ENCODE measurements at places on chromosomes 2 and 18.

- no peak for DNase-seq
These were observed 179.8 kb upstream of the REG3G start for GRCh38 chr2:78845664-78846185.

- no peak for DNase-seq
These were observed 493.7 kb upstream of the TNP1 start for GRCh38 chr2:217353591-217353990.

- DNase-seq: no peak
These were observed 152.9 kb downstream of the SPP2 start for GRCh38 chr2:234203135-234203984.

DNA sequence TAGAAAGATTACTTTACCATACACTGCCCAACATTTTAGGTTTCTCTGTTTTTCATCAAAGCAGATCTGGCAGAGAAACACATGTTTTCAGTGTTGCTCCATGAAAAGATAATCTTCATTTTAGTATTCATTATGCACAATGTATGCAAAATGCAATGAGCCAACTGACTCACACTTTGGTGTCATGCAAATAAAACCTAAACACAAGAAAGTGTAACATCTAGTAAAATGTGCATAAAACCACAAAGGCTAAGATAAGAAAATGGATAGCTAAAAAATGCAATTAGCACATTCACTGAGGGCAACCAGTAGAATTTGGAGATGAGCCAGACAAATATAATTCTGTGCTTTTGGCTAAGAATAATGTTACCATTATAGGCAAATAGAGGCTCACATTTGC lies 203.5 kb upstream of the UBE2E3 start:
- no peak for DNase-seq

DNA sequence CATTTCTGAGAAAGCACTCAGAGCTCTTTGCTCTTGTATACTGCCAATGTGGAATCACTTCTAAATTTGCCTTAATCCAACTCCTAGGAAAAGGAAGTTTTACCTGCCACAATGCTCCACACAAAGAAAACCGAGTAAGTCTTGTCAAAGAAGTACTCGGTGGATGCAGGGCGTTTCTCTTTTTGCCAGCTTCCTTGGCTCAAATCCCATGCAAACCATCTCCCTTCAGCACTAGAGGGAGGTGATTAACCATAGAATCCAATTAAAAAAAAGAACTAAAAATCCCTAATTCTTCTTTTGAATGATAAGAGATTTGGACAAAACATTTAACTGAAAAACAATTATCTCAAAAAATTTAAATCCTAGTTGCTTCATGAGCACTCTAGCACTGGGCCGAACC lies 129.0 kb downstream of the RPRM start:
- DNase-seq: no peak

- peak; percentile 75 for DNase-seq
These were observed at the start of gene PROM2 for GRCh38 chr2:95274291-95275150. PROM2 (plus strand) TSS chr2:95274449; CDS start chr2:95274586, 137 bp downstream.

GRCh38 chr2:37230581-37230980 lies 815 bp downstream of the CEBPZ start:
- peak; percentile 2 for DNase-seq

DNA sequence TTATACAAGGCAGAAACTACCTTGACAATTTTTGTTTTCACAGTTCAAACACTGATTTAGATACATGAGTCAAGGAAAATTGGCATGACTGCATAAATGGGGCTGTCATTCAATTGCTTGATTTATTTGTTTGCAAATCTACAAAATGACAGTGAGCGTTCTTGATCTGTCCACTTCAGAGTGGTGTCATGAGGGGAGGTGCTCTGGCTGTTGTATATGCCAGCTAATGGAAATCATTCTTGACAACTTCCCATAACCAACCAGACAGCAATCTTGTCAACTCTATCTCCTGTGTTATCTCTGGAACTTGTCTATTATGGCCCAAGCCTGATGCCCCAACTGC lies 120.6 kb upstream of the UGP2 start:
- DNase-seq: no peak

DNA sequence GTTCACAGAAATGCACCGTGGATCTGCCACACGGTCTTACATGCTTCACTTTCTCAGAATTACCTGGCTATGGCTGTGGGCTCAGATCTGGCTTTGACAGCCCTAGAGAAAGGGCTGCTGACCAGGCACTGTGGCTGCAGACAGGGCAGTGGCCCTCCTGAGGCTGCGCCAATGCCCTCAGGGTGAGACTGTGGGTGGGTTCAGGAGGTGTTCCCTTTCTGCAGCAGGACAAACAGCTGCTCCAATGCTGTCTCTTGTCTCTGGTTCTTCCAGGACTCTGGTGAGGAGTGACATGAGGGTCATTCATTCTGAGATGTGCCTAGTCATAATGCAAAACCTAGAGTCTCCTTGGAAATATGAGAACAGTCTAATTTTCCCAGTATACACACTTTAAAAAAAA lies 90.5 kb upstream of the SMIM21 start:
- no peak for DNase-seq

- no peak for DNase-seq
These were observed 14.0 kb downstream of the STK25 start for GRCh38 chr2:241494311-241494908.

DNA sequence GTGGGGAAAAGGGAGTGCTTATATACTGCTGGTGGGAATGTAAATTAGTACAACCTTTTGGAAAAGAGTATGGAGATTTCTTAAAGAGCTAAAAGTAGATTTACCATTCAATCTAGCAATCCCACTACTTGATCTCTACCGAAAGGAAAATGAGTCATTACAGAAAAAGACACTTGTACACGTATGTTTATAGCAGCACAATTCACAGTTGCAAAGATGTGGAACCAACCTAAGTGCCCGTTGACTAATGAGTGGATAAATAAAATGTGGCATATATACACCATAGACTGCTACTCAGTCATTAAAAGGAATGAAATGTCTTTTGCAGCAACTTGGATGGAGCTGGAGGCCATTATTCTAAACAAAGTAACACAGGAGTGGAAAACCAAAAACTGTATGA lies 29.5 kb downstream of the FLACC1 start:
- DNase-seq: no peak

DNA sequence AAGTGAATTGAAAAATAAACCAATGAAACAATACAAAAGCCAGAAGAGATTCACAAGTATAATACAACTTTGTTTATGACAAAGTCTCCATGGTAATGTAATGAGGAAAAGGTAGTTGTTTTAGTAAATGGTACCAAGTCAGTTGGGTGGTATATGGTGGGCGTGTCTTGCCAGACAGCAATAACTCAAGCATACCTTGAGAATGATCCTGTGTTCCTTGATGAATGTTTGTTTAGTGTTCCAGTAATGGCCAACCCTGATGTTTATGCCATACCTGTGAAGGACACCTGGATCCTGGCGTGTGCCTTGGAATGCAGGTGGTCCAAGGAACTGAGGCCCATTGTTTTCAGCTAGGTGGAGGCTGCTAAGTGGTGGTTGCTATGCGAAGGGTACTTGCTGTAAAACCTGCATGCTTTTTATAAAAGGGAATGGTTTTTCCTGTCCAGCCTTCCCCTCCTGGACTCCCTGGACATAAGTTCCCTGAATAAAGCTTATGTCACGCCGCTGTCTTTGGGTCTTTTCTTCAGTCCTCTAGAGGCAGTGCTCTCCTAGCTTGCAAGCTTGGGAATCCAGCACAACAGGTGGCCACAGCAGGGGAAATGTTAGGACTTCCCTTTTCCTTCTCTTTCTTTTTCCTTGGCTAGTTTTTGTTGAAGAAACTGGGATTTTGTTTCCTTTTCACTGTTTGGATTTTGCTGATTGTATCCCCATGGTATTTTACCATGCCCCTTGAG lies 54.7 kb downstream of the MTA3 start:
- no peak for DNase-seq

- DNase-seq: no peak
These were observed 9.9 kb downstream of the NFE2L2 start for GRCh38 chr2:177254433-177255226.

DNA sequence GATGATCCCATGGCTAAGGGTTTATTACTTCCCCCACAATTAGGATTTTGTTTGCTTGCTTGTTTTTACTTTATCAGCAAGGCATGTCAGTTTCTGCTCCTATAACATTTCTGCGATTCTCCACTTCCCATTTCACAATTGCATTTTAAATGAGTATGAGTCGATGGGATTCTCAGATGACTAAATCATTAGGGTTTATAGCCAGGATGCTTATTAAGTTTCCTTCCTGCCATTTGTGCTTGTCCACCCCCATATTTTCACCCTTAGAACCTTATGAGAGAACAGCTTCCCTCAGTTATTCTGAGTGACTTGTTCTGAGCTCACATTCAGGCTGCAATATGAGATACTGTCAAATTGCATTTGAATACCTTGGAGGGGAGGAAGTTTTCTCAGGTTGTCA lies 37.9 kb upstream of the C1GALT1C1L start:
- DNase-seq: no peak

- DNase-seq: no peak
These were observed 21.4 kb upstream of the PLEKHM3 start for GRCh38 chr2:208046686-208047085.

- DNase-seq: no peak
These were observed 97.4 kb upstream of the STK17B start for GRCh38 chr2:196268538-196269338.

GRCh38 chr2:161418715-161419637 lies 2.9 kb downstream of the TBR1 start:
- no peak for DNase-seq

DNA sequence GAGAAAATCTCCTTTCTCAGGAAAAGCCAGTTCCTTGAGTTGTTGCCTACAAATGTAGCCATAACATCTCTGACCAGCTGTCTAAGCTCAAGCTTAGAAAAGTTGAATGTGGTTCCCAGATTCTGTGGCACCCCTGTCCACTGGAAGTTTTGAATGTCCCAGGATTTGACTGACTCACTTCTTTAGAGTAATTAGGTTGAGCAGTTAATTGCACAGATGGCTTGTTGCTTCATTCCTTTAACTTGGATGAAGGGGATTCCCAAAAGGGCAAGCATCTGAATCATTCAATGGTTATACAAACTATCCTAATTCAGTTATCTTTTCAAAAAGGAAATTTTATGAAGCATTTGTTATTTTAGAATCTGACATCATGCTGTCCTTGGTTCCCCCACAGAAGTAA lies 374.7 kb downstream of the LNPK start:
- DNase-seq: no peak

- DNase-seq: no peak
These were observed 2.3 kb downstream of the EML4 start for GRCh38 chr2:42171396-42171980.

DNA sequence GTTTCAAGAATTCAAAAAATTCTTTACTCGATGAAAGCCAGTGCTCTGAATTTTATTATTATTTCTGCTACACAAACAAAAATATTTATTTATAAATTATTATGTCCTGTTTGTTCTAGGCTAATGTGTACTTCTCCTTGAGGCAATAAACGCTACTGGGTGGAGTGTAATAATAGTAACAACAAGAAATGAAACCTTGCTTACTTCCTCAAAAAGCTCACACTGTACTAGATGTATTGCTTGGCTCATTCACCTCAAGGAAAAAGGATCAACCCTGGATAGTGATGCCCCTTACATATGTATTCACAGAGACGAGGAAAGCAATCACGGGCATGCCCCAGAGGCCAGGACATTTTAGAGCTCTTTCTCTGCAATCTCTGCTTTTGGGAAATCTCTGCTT lies 685.6 kb upstream of the NXPH2 start:
- no peak for DNase-seq

GRCh38 chr2:136874258-136874657 lies 108.9 kb downstream of the THSD7B start:
- no peak for DNase-seq

DNA sequence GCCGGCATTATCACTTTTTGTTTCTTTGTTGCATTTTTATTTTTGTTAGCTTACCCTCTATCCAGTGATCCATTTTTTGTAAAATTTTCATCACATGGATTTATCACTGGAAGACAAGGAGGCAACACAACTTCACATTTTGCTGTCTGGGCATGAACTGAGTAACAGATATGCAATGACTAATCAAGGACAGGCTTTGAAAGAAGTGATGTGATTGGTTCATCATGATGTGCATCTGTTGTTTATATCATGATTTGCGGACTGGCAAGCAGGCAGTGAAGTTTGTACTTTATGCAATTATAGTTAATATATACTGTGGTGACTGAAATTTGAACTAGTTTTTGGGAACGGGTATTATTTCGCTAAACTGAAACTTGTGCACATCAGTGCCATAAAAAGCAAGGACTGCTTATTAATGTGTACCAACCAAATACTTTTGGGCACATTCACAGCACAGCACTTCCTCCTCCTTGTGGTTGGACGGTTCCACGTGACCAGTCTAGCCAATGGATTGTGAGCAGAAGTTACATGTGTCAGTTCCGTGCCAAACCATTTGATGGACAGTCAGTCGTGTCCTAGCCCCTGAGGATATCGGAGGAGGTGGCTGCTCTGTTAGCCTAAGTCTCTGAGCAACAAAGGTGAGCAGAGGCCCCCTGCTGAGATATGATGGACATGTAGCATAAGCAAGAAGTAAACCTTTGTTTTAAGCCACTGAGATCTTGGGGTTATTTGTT lies 201.4 kb upstream of the SIX2 start:
- DNase-seq: no peak

- no peak for DNase-seq
These were observed 1.3 kb downstream of the PTMA start for GRCh38 chr2:231709636-231709980.

- DNase-seq: no peak
These were observed 448 bp downstream of the IMPA2 start for GRCh38 chr18:11981543-11982366.

- no peak for DNase-seq
These were observed 364.0 kb downstream of the LRATD1 start for GRCh38 chr2:14996351-14997014.

DNA sequence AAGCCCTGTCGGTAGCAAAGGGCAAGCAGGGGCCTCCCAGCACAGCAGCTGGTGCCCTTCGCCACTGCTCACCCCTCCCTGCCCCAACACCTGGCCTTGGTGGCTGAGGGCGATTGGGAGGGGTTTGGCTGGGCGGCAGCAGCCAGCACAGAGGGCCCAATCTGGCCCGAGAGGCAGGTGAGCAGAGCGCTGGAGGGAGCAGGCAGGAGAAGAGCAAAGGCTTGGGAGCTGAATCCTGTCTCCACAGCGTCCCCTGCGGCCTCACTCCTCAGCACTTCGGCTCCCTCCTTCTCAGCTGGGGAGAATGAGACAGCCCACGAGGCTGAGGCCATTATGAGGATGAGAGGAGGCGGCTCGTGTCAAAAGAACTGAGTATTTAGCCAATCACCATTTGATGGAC lies 74.9 kb upstream of the TAF1B start:
- peak; percentile 36 for DNase-seq

DNA sequence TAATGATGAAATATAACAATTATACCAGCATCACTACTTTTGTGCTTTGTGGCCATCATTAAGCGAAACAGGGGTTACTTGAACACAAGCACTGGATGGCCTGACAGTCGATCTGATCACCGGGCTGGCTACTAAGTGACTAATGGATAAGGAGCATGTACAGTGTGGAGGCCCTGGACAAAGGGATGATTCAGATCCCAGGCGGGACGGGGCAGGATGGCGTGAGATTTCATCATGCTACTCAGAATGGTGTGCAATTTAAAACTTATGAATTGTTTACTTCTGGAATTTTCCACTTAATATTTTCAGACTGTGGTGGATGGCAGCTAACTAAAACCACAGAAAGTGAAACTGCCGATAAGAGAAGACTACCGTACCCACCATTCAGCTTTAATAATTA lies 7.0 kb upstream of the CLIP4 start:
- no peak for DNase-seq

GRCh38 chr2:210099940-210100339 lies 71.3 kb downstream of the KANSL1L start:
- no peak for DNase-seq

Data from renal cortex interstitium (tissue), 15 donors.